NCI-H748 treated with DMSO at 0.1 percent for 48 hours (cell line): ENCODE measurements at places on chromosomes 5 and 9.

GRCh38 chr9:79573412-79573923 lies 1.7 kb downstream of the TLE4 start:
- no peak for DNase-seq

GRCh38 chr5:180468732-180469585 lies 25.2 kb upstream of the CNOT6 start:
- no peak for DNase-seq

DNA sequence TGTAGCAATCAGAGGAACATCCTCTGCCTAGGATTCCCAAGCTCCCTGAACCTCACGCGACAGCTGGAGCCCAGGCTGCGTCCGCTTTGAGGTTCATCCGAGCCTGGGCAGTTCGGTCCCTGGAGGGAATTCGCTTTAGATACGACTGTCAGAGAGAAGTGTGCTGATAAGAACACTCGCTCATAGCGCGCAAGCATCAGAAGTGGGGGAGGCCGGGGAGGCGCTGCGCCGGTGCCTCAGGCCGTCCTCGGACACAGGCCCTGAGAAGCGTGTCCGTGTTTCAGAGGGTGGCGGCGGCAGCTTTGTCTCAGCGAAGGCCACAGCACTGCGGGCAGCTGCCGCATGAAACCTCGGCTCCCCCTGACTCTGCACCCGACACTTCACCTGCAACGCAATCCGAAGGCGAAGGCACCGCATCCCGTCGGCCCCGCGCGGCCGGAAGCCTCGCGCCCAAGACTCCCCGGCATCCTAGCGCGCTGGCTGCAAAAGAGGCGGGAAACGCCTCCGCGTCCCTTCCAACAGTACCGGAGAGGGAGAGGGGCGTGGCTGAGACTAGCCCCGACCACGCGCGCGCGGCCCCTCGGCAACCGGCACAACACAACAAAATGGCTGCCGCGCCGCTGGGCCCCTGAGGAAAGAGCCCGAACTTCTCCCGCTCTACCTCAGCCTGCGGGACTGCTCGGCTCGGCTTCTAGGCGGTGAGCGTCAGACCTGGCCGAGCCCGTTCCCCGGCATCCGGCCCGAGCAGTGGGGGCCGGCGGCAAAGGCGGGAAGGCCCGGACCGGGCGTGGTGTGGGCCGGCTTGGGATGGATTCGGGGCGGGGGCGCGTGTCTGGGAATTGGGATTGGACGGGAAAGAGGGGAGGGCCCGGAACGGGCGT lies at the start of gene CNTRL:
TSS of gene CNTRL (plus strand) at position 586 of the 881 bp plus-strand sequence. CDS start 13,372 bp downstream, outside the sequence.
- DNase-seq = peak; percentile 91

- DNase-seq = no peak
These were observed 129.7 kb upstream of the PCA3 start for GRCh38 chr9:76634356-76635054.

- DNase-seq = no peak
These were observed 904 bp downstream of the TRUB2 start for GRCh38 chr9:128321343-128321742.

GRCh38 chr5:83568186-83568585 lies 96.6 kb downstream of the VCAN start:
- no peak for DNase-seq

DNA sequence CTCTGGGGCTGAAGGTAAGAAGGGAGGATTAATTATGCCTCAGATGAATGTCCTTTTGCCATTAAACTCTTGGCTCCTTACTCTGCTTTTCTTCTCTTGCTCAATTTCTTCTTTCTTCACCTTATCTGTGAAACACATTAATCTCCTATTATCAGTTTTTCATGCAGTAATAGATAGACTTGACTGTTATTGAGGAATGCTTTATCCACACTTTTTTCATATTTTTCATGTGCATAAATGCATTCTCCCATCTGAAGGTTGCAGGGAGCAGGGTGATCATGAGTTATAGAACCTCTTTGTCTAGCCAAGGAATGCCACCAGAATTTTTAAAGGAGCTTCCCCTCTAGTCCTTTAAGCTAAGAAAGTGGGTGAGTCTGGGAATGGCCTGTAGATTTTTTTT lies 66.4 kb upstream of the CD180 start:
- DNase-seq = no peak

DNA sequence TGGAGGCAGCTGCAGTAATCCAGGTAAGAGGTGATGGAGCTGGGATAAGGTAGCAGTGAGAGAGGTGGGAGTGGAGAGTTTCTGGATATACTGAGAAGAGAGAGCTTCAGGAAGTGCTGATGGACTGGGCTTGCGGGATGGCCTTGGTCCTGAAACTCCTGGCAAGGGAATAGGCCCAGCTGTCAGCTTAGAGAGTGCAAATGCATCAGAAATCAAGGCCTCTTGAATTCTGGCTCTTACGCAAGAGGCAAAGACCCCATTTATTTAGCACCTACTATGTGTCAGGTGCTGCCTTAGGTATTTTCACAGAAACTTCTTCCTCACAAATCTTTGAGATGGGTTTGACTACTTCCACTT lies 227.2 kb upstream of the MAP3K1 start:
- no peak for DNase-seq

GRCh38 chr5:102715082-102715807 lies 39.9 kb upstream of the PAM start:
- DNase-seq = no peak

GRCh38 chr9:26012797-26013196 lies 334.6 kb upstream of the TUSC1 start:
- DNase-seq = no peak

DNA sequence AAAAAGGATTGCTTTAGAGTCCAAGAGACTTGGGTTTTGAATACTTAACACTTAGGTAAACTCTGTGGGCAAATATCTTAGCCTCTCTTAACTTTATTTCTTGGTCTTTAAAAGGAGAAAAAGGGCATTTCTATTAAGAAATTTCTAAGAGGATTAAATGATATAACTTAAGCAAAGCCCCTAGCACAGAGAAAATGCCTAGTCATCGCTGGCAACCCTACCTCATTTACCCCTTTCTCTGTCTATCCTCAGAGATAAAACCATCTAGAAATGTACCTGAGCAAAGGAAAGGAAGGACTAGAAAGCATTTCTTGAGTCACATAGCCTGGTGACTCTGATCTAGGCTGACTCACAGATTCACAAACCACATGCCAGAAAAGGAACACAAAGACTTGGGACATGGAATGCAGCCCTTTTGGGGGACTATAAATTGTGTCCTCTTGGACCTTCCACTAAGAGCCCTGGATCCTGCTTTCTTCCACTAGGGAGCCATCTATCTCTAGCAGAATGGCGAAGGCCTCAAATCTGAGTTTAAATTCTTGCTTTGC lies 120.6 kb downstream of the FOXD1 start:
- no peak for DNase-seq

- DNase-seq = no peak
These were observed 287.4 kb downstream of the ARHGAP26 start for GRCh38 chr5:143057580-143057999.

GRCh38 chr9:7150153-7150890 lies 392.5 kb downstream of the KDM4C start:
- no peak for DNase-seq

GRCh38 chr5:58722160-58722559 lies 139.3 kb downstream of the RAB3C start:
- DNase-seq = no peak

DNA sequence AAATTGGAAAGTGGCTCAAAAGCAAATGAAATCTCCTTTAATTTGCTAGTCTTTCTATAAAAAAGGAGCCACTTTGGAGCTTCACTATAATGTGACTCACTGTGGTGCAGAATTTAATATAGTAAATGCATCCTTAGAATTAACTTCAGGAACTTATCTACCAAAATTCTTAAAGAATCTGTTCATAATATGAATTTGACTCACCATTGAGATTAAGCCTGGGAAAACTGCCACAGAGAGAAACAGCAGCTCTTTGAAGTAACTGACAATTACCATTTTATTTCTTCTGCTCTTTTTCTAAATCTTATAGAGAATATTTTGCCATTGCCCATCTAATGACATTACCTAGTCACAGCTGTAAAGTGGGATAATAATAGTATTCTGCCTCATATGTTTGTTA lies 211.9 kb upstream of the CDH6 start:
- DNase-seq = no peak

GRCh38 chr5:57172466-57173318 lies 1.2 kb upstream of the GPBP1 start:
- peak; percentile 70 for DNase-seq

DNA sequence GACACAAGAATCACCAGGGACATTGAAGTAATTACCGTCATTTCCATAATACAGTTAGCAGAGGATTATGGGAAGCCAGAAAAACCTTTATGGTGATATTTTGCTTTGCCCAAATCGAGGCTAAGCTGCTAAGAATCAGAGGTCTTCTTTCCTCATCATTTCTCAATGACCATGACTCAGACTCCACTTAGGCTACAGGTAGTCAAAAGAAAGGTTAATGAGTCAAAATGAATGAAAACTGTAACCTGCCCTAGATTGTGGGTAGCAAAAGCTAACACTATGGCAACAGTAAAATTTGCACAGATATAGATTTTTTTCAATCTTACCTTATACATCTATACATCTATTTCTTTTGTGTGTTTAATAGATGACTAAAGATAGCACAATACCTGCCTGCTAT lies 185.8 kb downstream of the CARTPT start:
- DNase-seq = no peak

GRCh38 chr5:154098465-154098864 lies 59.7 kb downstream of the MFAP3 start:
- DNase-seq = no peak

DNA sequence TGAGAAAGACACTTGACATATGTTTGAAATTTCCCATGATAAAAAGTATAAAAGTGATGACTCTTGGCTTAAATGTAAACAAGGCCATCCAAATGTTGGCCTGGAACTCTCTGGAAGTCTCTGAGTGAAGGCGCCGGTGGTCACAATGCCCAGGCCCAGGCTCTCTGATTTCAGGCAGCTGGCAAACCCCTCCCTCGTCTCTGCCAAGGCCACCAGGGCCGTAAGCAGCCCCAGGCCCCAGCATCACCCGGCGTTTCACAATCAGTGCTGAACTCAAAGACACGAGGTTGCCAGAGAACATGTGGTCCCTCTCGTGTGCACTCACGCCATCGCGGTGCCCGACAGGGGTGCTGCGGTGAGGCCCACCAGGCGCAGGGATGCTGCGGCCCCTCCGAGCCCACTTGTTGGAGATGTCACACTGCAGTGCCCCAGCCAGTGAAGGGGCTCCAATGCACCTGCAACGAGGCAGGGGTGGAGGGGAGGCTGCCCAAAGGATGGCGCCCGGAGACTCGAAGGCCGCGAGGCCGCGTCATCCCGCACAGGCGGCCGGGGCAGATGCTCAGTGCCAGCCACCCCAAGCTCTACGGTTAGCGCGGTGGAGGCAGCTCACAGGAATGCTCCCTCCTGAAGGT lies 15.0 kb downstream of the LPCAT1 start:
- no peak for DNase-seq

DNA sequence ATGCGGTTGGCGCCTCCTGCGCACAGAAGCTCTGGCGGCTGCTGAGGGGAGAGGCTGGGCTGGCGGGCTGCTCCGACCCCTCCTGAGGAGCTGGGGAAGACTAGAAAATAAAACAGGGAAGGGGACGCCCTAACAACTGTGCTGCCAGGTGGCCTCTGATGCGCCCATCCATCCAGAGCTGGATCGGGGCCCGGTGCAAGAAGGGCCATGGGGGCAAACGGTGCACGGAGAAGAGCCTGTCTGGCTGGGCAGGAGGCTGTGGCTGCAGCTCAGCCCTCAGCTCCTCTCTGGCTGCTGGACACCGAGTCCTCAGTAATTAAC lies 21.0 kb upstream of the MRNIP start:
- no peak for DNase-seq

DNA sequence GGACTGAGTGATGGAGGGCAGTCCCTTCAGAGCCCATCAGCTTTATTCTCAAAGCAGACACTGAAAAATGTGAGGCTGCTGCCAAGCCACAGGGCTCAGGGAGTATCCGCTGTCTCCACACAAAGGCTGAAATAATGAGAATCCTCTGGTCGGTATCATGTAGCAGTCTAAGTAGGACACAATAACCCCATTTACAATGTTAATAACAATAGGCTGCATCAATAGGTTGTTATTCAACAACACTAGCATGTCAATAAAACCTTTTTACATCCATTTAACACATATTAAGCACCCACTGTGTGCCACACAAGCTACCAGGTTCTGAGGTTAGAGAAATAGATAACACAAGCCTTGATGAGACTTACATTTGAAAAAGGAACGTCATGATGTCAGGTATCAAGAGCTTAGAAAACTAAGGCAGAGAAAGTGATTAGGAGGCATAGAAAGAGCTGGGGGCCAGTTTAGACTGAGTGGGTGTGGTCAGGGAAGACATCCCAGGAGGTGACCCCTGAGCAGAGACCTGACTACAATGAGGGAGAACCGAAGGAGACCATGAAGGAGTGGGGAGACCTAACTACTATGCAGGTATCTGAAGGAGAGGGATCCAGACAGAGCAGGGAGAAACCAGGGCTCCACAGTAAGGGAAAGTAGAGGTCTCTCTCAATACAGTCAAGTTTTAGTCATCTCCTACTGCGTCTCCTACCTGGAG lies 140.1 kb upstream of the GRIA1 start:
- DNase-seq = no peak

DNA sequence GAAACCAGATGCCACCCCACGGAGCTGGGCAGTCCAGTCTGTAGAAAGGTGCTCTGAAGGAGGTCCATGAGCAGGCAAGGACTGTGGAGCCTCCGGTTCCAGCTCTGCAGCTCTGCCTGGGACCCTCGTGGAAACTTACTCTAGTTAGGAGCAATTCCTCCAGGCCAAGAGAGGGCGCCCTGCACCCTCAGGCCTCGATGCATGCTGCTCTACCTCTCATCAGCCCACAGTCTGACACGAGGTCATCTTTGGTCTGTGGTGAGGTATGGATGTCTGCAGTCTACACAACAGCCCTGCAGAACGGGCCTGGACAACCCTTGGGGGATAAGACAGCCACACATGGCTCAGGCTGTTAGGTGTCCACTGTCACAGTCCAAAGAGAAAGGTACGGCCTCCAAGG lies 50.6 kb upstream of the UBTD2 start:
- DNase-seq = no peak

DNA sequence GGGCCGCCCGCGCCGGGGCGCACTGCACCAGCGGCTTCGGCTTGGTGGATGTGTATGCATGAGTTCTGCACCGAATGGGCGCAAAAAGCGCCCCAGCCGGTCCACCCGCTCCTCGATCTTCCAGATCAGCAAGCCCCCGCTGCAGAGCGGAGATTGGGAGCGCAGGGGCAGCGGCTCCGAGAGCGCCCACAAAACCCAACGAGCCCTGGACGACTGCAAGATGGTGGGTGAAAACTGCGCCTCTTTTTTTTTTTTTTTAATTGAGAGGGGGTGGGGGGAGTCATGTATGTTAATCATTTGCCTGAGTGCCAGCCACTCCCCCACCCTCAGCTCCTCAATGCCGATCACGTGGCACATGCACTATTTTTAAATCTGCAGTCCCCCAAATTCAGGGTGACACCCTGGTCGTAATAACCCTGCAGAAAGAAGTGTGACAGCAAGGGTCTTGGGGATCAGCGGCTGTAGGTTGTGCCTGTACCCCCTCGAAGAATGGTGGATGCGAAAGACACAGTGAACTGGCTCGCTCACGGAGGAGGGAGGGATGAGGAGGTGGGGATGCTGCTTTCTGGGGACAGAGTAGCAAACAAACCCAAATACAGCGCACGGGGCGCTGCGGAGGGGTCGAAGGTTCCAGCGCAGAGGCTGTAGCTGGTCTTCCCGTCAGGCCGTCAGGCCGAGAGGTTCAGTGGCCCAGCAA lies 900 bp downstream of the RGS7BP start:
- no peak for DNase-seq
